SJSA1 (cell line): ENCODE measurements at places on chromosomes 3 and 15. TPM values are rescaled to one million over a fixed set of nuclear protein-coding genes. Genes with fewer than 3 reads are reported as not detected.

DNA sequence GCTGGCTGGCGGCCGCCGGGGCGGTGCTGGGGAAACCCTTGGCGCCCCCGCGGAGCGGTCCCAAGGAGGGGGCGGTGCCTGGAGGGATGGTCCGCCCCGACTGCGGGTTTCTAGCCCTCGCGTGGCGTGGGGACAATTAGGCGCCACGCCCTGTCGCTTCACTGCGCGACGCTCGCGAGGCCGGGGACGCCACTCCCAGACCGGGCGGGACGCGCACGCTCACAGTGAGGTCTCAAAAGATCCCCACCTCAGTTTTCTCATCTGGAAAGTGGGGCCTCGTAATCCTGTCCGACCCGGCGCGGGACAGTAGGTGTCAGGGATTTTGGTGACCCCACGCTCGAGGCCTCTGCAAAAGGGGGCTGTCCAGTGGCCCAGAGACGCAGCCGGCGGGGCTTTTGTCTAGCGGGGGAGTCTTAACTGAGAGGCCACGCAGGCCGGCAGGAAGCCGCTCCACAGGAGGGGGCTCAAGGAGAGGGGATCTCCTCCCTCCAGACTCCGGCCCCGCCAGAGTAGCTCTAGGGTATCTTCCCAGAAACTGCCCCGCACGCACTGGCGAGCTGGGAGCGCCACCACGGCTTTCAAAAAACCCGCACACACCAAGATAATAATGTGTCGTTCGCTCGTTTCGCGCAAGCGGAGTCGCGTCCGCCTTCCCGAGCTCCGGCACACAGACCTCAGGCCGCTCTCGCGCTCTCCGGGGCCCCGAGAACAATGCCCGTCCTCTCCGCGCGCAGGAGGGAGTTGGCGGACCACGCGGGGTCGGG, 710 bp upstream of the CLK3 start:
- H3K36me3 ChIP-seq: peaks cover 36% of the 10 kb centered on the region
- peak; percentile 92 for DNase-seq
- H3K27me3 ChIP-seq: no peaks in the 10 kb centered on the region
- H3K27ac ChIP-seq: peak overlapping the region; percentile 92
- H3K4me3 ChIP-seq: peak overlapping the region; percentile 94

The SLC24A5 gene
- total RNA-seq: not detected in 2 replicates

DNA sequence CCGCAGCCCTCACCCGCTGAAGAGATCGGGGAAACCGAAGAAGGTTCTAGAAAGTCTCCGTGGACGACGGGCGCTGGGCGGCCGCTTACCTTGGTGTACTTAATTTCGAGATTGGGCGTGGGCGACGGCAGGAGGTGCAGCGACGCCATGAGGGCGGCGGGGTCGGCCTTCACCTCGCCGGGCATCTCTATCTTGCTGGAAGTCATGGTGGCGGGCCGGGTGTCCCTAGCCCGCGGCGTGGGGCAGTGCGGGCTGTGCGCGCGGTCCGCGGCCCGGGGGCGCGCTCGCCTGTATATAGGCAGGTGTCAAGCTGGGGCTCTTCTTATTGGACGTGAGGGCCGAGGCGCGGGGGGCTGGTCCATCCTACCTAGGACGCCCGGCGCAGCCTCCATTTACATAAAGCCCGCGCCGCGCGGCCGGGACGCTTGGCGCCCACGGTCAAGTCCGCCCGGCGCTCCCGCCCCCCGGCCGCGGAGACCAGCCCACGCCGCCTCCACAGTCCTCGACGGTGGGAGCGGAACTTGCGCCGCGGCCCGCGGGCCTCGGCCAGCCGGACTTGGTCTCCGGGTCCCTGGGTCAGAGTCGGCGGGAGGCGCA, at the start of gene ALDH1A2:
ALDH1A2 (minus strand) TSS at position 267 of the 597 bp plus-strand sequence; CDS start at position 206, 61 bp downstream.
- no peak within 1 kb of the TSS for H3K27ac ChIP-seq
- peak within 1 kb of the TSS; percentile 23 for H3K4me3 ChIP-seq
- no peaks in the 10 kb centered on the region for H3K36me3 ChIP-seq
- peaks cover 42% of the 10 kb centered on the region for H3K27me3 ChIP-seq

GRCh38 chr3:183591881-183592521, 36.5 kb upstream of the KLHL6 start:
- no peaks in the 10 kb centered on the region for H3K27me3 ChIP-seq
- no peak for DNase-seq
- H3K27ac ChIP-seq: no peak overlapping the region
- no peak overlapping the region for H3K4me3 ChIP-seq

DNA sequence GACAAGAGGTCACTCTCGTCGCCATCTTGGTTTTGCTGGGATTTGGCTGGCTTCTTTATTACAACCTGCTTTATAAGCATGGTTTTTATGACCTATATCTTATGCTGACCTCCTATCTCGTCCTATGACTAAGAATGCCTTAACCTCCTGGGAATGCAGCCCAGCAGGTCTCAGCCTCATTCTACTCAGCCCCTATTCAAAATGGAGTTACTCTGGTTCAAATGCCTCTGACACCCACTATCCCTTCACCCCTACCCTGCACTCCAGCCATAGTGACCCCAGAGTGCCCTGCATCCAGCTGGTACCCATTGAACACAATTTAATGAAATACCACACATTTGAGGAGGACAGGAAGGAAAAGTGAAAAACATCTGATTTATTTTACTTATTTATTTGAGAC, 23.4 kb downstream of the METTL6 start:
- no peak for DNase-seq
- no peak overlapping the region for H3K4me3 ChIP-seq
- H3K4me1 ChIP-seq: no peaks in the 10 kb centered on the region
- no peak overlapping the region for H3K27ac ChIP-seq
- no peaks in the 10 kb centered on the region for H3K36me3 ChIP-seq
